ENCODE measurements at places on chromosomes 3 and 15.

DNA sequence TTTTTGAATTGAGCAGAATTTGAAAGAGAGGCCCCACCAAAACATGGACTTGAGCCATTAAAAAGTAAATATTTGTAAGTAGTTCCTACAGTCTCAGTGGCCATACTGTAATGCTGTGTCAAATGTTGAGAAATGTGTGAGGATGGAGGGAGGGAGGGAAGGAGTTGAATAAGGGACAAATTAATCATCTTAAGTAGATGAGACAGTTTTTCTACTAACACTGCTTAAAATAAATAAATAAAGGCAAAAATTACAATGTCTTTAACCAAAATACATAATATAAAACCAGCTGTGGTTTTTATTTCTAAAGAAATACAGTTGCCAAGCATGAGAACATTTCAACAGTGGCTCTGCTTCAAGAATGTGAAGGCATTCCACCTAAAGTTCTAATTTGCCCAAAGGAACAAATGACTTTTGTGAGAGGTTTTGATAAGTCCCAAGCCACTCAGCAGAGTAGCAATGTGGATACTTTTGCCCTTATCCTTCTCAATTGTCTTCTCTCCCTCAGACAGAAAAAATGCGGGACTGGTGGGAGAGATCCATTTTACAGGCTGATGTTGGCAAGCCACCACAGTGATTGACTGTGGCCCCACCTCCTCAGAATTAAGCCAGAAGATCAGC, 427.0 kb upstream of the RARB start:
- peak; percentile 93 for DNase-seq

DNA sequence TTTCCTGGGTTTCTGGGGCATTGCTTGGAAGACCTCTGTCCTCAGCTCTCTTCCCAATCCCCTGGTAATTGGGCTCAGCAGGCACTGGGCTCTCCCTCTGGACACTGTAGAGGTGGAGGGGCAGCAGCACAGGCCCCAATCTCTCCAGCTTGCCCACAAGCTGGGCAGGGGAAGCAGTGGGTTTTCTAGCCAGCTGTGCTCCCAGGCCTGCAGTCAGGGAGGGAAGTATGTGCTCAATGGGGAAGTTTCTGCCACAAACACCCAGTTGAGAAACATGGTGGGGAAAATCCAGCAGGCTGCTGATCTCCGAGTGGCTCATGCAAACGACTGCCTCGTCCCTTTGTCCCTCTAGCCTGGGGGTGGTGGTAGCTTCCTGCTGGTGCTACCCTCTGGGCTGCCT, 12.8 kb upstream of the RFT1 start:
- no peak for DNase-seq

GRCh38 chr15:25497934-25498333, 59.1 kb upstream of the UBE3A start:
- no peak for DNase-seq

DNA sequence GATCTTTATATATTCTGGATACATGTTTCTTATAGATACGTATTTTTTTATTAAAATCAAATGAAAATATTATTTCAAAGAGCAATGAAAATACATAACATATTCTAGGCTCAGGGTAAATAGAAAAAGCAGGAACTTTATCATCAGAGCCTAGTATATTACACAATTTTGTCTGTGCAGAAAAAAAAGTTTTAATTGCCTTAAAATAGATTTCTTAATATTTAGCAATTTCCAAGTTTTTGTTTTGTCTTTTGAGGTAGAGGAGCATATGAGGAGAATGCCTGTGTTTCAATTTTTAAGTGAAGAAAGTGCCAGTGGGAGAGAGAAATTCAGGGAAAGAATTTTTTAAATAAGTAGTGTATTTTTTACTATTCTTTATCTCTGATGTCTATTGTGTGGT, 10.5 kb downstream of the CAPN7 start:
- no peak for DNase-seq

DNA sequence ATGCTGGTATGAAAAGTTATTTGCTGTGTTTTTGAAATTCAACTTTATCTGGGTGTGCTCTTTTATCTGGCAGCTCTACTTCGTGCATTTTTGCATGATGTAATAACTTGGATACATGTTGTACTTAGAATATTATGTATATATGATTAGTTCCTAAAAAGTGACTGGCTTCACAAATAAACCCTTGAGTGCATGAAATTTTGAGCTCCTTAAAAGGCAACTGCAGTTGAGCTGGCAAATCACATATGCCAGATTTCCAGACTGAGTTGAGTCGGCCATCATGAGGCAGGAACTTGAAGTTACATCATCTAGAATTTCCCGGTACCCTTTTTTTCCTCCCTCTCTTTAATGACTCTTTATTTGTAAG, 162.5 kb downstream of the FNDC3B start:
- peak; percentile 79 for DNase-seq

GRCh38 chr3:183392186-183393034, 36.0 kb downstream of the MCF2L2 start:
- DNase-seq, result no peak

DNA sequence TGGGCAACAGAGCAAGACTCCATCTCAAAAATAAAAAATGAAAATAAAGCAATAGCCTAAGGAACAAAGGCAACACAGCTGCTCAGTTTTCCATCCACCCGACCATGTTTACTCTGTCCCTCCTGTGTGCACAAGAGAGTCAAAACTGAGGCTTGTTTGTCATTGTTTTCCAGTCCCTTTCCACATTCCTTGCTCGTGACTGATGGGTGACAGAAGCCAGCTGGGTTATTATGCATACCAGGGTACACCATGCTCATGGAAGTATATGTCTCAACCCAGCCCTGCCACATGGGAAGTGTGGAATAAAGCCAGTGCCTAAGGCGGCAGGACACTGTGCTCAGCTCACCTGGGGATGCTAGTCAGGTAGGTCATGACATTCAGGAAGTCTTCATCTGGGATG, 49.5 kb downstream of the MCF2L2 start:
- no peak for DNase-seq

- no peak for DNase-seq
These were observed 163.6 kb upstream of the TBC1D5 start for GRCh38 chr3:17905996-17906395.

GRCh38 chr3:156017352-156018030, 102.9 kb upstream of the KCNAB1 start:
- no peak for DNase-seq

GRCh38 chr3:31321620-31322019, 211.1 kb upstream of the STT3B start:
- DNase-seq, result no peak

DNA sequence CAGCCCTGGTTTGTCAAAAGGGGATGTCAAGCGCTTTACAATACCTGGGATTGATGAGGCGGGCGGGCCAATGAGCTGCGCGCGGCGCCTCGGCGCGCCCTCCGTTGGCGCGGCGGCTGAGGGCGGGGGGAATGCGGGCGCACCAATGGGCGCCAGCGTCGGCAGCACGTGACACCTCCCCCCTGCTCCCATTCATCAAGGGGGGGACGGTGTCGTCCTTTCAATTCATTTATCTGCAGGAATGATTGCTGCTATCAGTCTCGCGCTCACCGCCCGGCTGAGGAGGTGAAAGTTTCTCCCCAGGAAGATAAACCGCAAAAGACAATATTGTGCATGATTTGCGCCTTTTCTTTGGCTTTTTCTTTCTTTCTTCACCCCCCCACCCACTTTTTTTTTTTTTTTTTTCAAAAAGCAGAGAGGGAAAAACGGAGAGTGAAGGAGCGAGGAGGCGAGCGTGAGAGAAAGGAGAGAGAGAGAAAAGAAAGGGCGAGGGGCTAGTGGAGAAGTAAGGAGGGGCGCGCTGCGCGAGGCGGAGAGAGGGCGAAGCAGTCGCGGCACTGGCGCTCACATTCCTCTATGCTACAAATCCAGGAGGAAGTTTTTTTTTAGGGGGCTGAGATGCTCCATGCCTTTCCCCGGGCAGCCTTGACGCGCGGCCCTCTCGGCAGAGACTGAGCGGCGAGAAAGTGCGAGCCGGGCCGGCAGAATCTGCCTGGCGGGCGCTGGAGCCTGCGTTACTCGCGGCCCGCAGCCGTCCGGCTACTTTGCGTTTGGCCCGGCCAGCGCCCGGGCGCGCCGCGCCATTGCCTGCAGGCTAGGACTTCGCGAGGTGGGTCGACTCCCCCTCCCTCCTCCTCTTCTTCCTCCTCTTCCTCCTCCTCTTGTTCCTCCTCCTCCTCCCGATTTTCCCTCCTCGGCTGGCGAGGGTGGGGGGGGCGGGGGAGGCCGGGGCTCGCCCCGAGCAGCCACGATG, at the start of gene ZIC1:
Gene ZIC1, plus strand, starts transcription at position 223 of the 973 bp plus-strand sequence. Its CDS starts 748 bp downstream, at position 971.
- DNase-seq, result no peak

GRCh38 chr3:109831403-109831802, 494.1 kb upstream of the DPPA4 start:
- no peak for DNase-seq

DNA sequence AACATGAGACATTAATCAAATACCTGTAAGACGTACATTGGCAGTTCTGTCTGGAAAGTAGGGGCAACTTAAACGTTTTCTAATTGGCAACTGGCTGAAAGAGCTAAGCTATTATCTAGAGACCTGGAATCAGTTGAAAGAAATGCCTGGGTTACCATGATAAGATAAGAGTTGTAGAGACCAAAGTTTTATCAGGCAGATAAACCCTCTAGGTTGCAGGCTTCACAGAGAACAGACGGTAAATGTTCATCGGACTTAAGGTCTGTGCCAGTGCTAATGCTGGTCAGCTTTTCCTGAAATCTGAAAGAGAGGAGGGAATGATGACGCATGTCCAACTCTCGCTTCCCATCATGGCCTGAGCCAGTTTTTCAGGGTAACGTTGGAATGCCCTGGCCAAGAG, 196.2 kb downstream of the ROBO2 start:
- DNase-seq, result no peak

DNA sequence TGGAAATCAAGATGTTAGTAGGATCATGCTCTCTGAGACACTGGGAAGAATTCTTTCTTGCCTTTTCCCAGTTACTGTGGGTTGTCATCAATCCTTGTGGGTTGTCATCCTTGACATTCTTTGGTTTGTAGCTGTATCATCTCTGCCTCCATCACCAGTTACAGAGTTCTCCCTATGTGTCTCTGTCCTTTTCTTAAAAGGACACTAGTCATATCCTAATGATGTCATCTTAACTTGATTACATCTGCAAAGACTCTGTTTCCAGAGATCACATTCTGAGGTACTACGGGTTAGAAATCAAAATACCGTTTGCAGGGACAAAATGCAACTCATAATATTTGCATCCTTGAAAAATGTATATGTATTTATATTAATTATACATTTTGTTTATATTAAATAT, 500.4 kb downstream of the ZBBX start:
- DNase-seq, result no peak

- no peak for DNase-seq
These were observed 1.1 kb downstream of the RAB7A start for GRCh38 chr3:128727059-128727458.

GRCh38 chr3:139481116-139481515, 4.8 kb upstream of the RBP2 start:
- peak; percentile 66 for DNase-seq

GRCh38 chr15:45225506-45226273, 26.3 kb upstream of the SLC28A2 start:
- DNase-seq, result no peak

- peak; percentile 73 for DNase-seq
These were observed 531.4 kb downstream of the FOXP1 start for GRCh38 chr3:71051893-71052687.

DNA sequence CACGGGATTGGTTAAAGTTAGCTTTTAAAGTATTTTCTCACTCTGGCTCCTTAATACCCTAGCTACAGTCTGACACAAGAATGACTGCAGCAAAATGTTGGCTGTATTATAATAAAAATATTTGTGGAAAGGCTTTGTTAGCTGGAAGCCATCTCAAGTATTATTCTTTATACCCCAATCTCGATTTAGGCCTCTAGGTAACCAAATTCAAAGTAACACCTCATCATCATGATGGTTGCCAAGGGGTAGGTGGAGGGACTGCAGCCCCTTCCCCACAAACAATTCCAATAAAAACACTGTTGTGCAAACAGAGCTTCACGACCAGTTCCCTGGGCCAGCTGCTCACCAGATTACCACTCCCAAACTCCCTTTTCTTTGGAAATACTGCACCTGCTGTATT, 759 bp upstream of the GMPS start:
- no peak for DNase-seq

- no peak for DNase-seq
These were observed 165.1 kb upstream of the GOLIM4 start for GRCh38 chr3:168260859-168261258.

GRCh38 chr15:66484539-66485112, 12.9 kb downstream of the SNAPC5 start:
- no peak for DNase-seq

DNA sequence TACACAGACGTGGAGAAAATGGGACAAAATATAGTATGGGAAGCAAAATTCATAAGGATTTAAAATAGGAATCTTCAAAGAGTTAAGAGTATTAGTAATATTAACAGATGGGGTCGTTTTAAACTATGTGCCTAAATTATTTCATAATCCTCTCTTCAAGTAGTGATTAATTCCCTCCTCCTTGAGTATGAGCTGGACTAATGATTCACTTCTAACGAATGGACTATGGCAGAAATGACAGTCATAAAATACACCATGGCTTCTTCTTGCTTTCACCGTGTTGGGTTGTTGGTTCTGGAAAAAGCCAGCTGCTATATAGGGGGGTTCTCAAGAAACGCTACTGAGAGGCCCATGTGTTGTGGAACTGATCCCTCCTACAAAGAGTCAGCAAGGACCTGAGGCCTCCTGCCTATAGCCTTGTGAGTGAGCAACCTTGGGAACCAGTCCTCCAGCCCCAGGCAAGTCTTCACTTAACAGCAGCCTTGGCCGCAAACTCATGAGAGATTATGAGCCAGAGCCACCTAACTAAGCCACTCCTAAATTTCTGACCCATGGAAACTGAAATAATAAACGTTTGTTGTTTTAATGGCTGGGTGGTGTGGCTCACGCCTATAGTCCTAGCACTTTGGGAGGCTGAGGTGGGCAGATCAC, 64.8 kb upstream of the ABHD2 start:
- no peak for DNase-seq

- DNase-seq, result no peak
These were observed 15.2 kb upstream of the SNX22 start for GRCh38 chr15:64136347-64136746.

DNA sequence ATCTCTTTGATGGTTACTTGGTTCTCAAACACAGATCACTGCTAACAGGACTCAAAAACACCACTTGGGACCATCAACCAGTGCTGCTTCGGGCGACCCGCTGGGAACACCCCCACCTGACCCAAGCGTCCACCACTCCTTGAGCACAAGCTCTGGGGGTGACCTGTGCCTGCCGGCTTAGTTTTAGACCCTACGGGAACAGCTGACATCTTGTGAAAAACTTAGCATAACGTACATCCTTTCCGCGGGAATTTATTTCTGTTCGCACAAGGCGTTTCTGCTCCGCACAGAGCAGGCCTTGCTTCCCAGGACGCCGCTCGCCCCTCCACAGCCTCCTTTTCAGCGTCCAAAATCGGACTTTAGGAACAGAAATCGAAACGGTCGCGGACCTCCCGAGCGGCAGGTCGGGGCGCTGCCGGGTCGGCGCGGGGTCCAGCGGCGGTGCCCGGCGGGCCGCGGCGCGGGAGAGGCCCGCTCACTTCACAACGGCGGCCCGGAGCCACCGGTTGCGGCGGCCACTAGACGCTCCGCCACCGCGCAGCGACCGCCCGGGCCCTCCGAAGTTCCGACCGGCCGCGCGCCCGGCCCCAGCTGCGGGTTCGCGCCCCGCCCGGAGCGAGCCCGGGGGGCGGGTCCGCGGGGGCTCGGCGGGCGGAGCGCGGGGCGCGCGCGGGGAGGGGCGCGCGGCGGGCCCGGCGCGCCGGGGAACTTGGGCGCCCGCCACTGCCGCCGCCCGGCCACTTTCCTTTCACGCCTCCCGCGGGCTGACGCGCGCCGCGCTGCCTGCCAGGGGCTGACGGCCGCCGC, 959 bp downstream of the SFMBT1 start:
- peak; percentile 78 for DNase-seq
